ENCODE measurements at places on chromosomes 1 and 21.

DNA sequence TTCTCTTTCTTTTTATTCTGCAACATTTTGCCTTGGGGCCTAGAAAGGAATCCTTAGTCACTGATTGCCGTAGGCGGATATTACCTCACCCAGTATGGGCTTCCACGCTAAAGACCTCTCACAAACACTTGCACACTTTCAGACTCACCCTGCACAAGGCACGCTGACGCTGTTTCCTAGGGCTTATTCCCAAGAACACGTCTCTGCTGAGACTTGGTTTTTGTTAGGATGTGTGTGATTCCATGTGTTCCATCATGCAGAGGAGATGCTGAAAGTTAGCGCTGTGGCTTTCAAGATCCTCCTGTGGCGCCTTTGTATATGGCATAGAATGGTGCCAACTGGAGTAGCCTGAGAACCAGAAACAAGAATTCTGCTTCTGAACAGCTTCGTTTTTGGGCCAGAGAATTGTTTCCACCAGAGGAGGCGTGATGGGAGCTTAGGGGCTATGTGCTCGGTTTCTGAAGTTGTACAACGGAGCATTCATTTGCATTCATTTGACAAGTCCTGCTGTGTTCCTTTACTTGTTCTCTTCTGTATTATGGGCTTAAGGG is 297.0 kb downstream of the DISC1 start:
- DNase-seq, result no peak

DNA sequence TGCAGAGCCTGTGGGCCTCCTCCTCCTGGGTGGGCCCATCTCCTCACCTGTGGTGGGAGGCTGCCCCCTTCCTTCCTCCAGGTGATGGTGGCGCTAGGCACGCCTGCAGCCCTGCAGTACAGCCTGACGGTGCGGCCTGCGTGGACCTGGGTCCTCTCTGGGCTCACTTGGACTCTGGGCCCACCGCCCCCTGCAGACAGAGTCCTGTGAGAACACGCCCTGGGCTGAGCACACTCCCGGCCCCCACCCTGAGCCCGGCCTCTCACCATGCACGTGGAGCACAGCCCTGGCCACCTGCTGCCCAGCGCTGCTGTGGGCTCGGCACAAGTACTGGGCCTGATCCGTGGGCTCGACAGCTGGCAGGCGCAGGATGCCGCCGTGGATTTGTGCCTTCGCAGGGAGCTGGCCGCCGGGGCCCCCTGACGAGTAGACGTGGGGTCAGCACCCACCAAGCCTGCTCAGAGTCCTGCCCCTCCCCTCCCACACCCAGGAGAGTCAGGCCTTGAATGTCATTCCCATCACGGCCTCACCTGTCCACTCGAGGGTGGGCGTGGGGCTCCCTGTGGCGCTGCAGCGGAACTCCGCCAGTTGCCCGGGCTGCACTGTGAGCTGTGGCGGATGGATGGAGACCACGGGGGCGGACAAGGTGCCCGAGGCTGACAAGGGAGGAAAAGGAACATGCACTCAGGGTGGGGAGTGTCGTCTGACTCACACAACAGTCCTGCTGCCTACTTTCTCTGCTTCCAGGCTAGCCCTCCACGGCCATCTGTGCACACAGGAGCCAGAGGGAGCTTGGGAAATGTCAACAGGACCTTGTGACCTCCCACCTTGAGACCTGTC is 43.4 kb downstream of the LDLRAD2 start:
- DNase-seq, result no peak

DNA sequence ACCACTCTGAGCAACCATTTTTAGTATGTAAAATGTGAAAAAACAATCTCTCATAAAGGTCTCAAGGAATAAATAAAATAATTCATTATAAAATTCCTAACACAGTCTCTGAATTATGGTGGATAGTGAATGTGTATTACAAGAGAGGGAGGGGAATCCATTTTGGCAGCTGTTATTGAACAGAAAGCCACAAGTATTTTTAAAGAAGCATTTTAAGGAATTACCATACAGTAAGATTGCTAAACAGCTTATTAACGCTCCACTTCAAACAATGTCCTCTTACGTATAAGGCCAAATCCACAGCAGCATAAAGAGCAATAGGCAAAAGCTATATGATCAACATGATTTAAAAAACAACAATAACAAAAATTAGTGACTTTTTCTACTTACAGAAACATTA is 18.4 kb downstream of the PIGK start:
- no peak for DNase-seq

- DNase-seq, result no peak
These were observed 25.0 kb upstream of the DISP3 start for GRCh38 chr1:11453742-11454491.

DNA sequence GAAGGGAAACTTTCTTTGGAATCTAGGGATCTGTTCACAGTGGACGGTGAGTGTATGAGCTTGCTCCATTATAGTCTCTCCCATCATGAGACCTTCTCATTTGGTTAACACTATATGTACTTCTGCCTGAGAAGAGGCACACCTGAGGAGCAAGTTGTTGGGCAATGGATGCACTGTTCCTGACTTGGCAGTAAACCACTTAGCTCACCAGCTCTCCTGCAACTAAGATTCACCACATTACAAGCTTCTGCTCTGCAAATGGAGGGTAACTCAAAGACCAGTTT is 10.2 kb downstream of the MACF1 start:
- DNase-seq, result no peak

GRCh38 chr1:239858057-239858456 is 233.6 kb upstream of the FMN2 start:
- no peak for DNase-seq

GRCh38 chr1:63671514-63671913 is 78.3 kb downstream of the PGM1 start:
- no peak for DNase-seq

- DNase-seq, result no peak
These were observed 57.1 kb upstream of the ID3 start for GRCh38 chr1:23616292-23616824.

- DNase-seq, result no peak
These were observed 731.6 kb downstream of the MATN1 start for GRCh38 chr1:29991815-29992214.

DNA sequence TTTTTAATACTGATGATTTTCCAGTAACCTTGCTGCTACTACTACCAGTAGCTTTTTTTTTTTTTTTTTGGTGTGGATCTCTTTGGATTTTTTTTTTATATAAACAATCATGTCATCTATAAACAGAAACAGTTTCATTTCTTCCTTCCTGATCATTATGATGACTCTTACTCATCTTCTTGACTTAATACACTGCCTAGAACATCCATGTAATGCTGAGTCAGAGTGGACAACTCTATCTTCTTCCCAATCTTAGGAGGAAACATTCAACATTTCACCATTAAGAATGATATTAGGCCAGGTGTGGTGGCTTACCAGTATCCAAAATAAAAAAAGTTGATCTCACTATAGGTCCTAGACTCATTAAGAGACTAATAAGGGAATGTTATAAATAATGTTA is 69.1 kb downstream of the RUSC1 start:
- DNase-seq, result no peak

GRCh38 chr1:107883562-107883961 is 81.4 kb downstream of the VAV3 start:
- DNase-seq, result no peak

DNA sequence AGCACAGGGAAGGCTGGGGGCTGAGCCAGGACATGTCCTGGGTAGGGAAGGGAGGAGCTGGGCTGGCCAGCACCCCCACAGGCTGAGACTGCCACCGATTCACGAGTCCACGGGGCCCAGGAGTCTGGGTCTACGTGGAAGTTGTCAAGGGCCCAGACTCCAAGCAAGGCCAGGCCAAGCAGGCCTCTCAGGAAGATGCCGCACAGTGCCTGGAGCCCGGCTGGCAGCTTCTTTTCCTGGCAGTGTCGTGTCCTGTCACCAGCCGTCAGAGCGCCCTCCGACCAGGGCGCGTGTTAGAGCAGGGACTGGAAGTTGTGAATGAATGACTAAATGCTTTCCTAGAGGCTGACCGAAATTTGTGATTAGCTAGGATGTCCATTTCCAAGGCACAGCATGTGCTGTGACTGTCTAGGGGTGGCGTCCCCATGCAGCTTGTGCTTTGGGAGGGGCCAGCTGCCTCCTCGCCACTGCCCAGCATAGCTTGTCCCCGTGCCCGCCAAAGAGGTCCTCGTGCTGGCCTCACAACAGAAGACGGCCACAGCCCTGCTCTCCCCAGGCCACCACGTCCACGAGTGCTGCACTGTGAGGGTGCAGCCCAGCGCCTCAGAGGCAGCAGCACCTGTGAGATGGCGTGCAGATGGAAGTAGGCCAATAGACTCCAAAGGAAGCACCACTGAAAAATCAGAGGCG is 147.4 kb upstream of the COL6A1 start:
- no peak for DNase-seq

DNA sequence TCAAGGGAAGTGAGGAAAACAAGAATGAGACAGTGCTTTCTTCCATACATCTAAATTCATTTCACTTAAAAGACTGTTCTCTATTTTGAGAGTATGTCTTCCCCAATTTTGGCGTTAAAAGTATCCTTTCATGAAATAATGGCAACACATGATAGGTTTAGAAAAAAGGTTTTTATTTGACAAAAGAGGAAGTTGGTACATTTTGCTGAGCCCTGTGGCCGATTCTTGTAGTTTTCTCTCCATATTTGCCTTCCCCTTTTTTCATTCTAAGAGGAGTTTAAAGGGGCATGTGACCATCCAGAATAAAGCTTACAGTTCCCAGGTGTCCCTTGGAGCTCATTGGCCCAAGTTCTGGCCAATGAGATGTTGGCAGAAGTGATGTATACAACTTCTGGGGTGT is 140.4 kb upstream of the KCNE2 start:
- DNase-seq, result no peak

- no peak for DNase-seq
These were observed 104.6 kb upstream of the ZC3H11B start for GRCh38 chr1:219717536-219717935.

DNA sequence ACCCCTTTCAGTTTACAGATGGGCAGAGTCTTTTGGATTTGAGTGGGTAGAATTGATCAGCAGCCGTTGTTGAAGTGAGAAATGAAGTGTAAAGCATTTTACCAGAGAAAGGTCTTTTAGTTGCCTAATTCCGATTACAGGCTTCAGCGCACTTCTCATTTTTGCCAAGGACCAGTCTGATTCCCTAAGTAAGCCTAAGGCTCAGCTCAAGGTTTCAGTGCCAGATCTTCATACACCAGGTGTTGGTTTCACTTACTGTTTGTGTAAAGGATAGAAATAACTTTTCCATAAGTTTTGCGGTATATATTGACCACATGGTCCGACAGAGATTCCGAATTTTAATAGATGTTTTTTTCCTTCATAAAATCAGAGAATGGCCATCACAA is 83.9 kb upstream of the BMP8A start:
- DNase-seq, result no peak

DNA sequence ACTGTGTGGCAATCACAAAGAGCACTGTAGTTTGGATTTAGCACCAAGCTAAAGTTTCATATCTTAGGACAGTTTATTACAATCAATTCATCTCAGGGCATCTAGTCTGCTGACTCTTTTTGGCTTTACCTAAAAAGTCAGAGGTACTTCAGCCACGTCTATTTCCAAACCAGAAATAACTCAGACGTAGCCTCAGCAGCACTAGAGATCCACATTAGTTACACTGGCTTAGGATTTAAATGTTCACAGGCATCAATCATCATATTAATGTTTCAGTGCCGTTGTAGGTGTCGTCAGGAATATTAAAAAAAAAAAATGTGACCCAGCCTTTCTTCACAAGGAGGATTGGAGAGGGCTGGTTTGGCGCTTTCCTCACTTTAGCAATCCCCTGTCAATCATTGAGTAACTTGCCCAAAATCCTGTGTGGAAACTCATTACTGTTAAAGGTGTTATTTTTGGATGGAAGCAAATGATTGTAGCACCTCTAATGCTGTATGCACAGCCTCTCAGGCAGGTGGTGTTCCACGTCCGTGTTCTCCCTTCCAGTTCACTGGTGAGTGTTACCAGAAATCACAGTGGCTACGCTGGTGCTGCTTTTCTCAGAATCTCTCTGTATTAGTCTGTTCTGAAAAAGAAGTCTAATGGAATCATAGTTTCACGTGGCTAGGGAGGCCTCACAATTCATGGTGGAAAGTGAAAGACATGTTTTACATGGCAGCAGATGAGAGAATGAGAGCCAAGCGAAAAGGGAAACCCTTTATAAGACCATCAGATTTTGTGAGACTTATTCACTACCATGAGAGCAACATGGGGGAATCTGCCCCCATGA is 45.4 kb downstream of the NEK7 start:
- no peak for DNase-seq

DNA sequence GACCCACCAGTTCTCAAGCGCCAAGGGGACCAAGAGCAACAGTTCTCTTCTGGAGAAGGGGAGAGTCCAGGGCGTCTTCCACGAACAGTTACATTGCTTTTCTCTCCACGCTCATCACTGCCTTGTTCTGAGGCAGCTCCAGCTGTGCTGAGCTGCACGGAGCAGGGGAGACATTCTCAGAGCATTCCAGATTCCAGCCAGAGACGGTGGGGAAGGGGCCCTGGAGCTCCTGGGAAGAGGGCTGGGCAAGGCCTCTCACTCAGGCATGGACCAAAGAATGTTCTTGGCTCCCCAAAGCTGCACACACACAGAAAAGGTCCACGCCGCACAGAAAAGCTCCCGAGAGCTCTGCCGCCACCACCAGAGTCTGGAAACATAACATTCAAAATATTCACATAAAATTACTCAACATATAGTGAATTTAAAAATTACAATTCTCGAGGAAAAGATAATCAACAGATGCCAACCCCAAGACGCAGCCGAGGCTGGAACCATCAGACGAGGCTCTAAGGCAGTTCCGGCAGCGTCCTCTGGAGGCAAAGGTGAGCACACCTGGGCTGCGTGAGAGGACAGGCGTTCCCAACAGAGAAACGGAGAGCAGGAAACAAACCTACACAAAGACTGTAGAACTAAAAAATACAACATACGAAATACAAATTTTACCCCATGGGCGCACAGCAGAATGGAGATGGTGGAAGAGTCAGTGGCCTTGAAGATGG is 40.5 kb downstream of the UBE2G2 start:
- no peak for DNase-seq

GRCh38 chr1:107546576-107546975 is 405.7 kb downstream of the NTNG1 start:
- DNase-seq, result no peak

DNA sequence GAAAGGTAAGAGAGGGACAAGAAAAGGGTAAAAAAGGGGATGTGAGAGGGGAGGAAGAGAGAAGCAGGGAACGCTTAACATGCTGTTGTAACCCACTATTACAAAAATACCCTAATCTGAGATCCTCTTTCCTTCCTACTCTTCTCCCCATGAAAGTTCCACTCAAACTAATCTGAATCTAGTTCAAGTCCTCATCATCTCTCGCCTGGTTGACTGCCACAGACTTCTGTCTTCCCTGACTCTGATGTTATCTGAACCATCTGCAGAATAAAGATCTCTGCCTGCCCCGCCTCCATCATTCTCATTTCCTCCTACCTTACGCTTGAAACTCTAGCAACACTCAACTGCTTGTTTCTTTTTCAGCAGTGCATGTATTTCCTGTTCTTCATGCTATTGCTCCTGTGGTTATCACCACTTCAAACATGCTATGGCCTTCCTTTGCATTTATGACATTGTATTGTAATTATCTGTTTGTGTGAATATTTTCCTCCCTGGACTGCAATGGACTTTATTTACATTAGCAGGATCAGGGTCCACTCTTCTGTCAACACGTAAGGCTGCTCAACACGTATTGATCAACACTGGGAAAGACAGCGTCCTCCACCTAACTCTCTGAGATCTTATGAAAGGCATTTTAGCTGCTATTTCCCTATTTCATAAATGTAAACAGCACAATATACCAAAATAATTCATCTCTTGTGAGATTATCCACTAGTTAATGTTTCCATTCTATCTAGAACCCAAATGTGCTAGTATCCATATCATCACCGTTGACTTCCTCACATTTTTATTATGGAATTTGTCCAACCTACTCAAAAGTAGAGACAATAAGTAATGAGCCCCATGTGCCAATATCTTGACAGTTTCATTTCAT is 215.5 kb upstream of the USP25 start:
- peak; percentile 39 for DNase-seq

All from stimulated activated CD8-positive, alpha-beta memory T cell treated with anti-CD3 and anti-CD28 coated beads, Interleukin-12 subunit alpha, Interleukin-12 subunit beta, amount 100 ng/mL, for 1 hour (primary cell).